ENCODE measurements at places on chromosomes 12 and 14. TPM values are rescaled to one million over a fixed set of nuclear protein-coding genes. Genes with fewer than 3 reads are reported as not detected.

The MMP17 gene
- total RNA-seq = 2.9 TPM

The RECQL gene
- total RNA-seq = 40.7 TPM

The ALDH6A1 gene
- 25.6 TPM for total RNA-seq

The POLE2 gene
- total RNA-seq = 4.8 TPM

DNA sequence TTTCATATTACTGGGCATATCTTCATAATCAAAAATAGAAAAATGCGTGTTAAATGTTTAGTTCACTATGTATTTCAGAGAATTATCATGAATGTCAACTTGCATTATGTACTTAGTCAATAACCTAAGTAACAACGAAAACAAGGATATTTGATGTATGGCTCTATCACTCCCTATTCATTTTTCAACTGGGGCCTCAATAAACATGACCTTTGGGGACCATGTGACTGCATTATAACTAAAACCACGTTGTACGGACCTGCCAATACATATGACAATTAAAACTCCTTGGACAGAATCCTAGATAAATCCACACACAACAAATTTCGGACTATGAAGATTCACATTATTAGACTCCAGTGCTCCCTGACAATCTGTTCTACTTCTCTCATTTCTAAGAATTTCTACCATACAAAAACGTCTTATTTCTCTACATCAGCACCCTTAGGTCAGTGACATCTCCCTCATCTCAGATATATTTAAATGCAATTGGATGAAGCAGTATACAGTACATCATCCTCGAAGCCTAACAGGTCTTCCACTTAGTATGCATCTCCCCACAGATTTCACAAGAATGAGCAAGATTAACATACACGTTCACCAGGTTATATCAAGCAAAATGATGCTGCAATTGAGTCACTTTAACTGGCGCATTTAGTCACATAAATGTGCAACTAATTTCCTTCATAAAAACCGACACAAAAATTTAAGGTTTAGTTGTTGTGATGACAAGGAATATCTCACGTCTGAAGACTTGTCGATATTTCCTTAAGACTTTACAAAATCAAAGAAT lies 1.5 kb downstream of the UBE2N start:
- no peak for DNase-seq

GRCh38 chr14:51908086-51908485 lies 47.7 kb downstream of the GNG2 start:
- DNase-seq = no peak

GRCh38 chr12:75819512-75819911 lies 212.1 kb downstream of the PHLDA1 start:
- no peak for DNase-seq

DNA sequence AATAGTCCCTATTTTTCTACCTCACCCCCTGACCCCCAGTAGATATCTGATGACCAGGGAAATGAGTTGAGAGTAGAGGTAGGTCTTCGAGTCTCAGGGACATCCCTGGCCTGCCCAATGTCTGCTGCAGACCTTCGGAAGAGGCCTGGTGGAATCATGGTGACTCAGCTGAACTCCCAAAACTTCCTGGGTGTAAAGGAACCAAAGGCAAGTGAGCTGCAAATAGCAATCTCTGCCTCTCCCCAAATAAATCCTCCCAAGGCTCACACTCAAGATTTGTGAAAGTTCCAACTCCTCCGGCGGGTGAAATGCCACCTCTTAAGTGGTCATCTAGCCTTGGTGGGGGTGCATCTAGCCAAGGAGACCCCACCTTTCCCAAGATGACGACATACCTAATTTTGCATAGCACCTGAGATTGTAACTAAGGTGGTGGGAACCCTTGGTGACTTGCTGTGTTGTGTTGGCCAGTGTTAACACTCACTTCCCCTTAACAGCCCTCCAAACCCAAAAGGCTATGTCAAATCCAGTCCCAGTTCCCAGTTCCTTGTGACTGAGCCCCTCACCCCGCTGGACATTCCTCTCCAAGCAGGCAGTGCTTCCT lies 6.3 kb downstream of the ZFP36L1 start:
- DNase-seq = no peak

- DNase-seq = no peak
Observed at GRCh38 chr12:40045656-40046055, 60.2 kb downstream of the SLC2A13 start.

GRCh38 chr12:19830446-19830845 lies 391.2 kb downstream of the AEBP2 start:
- no peak for DNase-seq

GRCh38 chr12:108642269-108642870 lies 8.7 kb upstream of the SELPLG start:
- no peak for DNase-seq

DNA sequence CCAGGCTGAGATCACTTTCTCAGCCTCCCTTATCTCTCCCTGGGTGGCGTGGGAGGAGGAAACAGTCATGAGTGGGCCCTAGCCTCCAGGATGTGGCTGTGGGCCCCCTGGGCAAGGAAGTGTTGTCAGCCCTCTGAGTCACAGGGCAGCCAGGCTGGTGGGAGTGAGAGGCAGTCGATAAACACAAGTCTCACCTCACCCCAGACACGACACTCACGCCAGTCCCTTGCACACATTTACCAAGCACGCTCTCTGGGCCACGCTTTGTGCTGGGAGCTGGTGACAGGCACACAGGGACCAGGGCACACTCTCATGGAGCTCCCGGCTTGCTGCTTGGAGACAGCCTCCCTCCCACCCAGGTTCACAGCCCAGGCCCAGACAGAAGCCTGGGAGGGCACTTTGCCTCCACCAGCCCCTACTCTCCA lies 1.9 kb upstream of the KRT79 start:
- DNase-seq = no peak

GRCh38 chr14:41570415-41571155 lies 36.1 kb upstream of the LRFN5 start:
- DNase-seq = no peak

GRCh38 chr12:54959291-54960018 lies 25.1 kb downstream of the TESPA1 start:
- DNase-seq = no peak
